ENCODE measurements at places on chromosomes 13 and 19.
A peak's percentile ranks its signal among the peaks of the same experiment; 100 is the strongest.

GRCh38 chr13:32259116-32259515, 56.0 kb downstream of the ZAR1L start:
- DNase-seq = no peak

DNA sequence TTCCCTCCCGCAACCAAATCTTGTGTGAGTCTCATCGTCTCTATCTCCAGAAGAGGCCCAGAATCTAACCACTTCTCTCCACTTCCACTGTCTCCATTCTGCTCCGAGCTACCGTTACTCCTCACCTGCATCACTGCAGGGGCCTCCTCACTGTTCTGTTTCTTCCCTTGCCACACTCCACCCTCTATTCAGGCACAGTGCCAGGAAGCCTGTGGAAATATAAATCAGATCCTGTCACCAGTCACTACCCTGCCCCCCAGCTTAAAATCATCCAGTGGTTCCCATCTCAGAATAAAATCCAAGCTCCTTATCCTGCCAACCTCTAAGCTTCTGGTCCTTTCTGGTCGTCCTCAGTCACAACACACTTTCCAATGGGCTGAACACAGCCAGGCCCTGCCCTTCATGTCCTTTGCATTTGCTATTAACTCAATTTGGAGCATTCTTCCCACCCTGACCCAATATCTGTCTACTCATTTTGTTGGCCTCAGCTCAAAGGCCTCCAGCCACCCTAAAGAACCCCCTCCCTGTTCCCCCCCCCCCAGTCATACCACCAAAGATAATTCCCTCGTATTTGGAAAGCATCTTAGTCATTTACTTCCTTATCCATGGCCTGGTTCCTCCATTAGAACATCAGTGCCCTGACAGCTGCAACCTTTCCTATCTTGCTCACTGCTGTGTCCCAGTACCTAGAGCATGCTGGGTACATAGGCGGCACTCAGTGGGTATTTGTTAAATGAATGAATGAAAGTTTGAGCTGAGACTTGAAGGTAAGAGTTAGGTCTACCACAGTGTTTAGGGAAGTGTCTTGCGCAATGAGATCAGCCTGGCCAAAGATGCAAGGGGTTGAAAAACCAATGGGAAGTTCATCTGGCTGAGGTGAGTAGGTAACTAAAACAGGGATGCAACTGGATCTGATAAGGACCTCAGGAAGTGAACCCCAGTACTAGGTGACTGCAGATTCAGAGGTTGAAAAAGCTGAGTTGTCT, 24.4 kb downstream of the ZNF175 start:
- no peak for DNase-seq

- DNase-seq = peak; percentile 4
These were observed 746.6 kb downstream of the UQCRFS1 start for GRCh38 chr19:28466107-28467045.

GRCh38 chr19:53357821-53358581, 7.5 kb upstream of the ZNF525 start:
- no peak for DNase-seq

GRCh38 chr13:77042566-77043177, 15.7 kb upstream of the FBXL3 start:
- DNase-seq = no peak

GRCh38 chr19:39060171-39060570, 24.0 kb upstream of the ACP7 start:
- no peak for DNase-seq

DNA sequence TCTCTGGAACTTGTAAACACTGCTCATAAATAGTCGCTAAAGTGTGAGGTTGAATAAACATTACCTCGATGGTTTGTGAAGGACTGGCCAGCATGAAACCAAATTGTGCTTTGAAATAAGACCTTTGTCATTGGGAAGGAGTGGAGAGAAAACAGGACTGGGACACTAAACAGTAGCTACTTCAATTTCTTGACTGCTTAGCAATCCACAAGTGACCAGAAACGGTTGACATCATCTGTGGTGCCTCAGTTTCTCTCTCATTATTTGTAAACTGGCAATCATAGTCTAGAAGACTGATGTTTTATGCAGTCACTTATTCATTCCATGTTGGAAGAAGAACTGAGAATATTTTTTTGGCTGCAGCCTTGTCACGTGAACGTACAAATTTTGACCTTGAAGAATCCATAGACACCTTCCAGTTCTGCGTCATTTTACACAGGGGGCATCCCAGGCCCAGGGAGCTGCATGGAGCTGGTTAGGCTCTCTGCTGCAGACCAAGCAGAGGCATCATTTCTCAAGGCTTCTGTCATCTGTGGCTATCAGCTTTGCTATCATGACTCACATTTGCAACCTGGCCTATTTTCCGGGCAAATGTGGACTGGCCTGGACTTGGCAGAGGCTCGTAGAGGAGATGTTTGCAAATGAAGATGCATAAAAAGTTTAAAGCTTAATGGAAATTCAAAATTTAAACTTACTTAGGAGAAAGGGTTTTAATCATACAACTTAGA, 391.8 kb downstream of the FGF9 start:
- DNase-seq = no peak

DNA sequence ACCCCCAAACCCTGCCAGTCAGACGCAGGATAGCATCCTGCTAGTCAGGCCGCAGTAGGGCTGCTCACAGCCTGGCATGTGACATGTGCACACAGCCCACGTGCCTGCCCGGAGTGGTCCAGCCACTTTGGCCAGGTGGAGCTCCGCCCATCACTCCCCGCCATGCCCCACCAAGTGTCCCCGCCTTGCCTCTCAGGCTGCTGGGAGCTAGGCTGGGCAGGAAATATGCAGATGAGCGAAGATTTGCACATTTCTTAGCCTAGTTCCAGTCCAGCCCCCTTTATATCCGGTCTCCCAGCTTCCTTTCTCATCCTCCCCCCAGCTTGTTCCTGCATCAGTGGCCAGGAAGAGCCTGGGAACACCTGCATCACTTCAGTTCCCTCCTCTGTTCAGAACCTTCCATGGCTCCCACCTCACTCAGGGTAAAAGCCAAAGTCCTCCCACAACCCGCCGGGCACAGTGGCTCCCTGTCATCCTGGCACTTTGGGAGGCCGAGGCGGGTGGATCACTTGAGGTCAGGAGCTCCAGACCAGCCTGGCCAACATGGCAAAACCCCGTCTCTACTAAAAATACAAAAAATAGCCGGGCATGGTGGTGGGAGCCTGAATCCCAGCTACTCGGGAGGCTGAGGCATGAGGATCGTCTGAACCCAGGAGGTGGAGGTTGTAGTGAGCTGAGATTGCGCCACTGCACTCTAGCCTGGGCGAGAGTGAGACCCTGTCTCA, 2.3 kb upstream of the DOCK6 start:
- no peak for DNase-seq

Measured in NCI-H446 treated with DMSO at 0.1 percent for 48 hours (cell line).